ENCODE measurements at places on chromosomes 3 and 15. TPM values are rescaled to one million over a fixed set of nuclear protein-coding genes. Genes with fewer than 3 reads are reported as not detected.

GRCh38 chr15:52520421-52520820 is 8.3 kb downstream of the MYO5A start:
- DNase-seq: no peak

The GOLGA8G gene
- total RNA-seq: not detected

- DNase-seq: no peak
Observed at GRCh38 chr3:4606911-4607310, 113.8 kb downstream of the ITPR1 start.

The PIGZ gene
- 10.5 TPM for total RNA-seq

DNA sequence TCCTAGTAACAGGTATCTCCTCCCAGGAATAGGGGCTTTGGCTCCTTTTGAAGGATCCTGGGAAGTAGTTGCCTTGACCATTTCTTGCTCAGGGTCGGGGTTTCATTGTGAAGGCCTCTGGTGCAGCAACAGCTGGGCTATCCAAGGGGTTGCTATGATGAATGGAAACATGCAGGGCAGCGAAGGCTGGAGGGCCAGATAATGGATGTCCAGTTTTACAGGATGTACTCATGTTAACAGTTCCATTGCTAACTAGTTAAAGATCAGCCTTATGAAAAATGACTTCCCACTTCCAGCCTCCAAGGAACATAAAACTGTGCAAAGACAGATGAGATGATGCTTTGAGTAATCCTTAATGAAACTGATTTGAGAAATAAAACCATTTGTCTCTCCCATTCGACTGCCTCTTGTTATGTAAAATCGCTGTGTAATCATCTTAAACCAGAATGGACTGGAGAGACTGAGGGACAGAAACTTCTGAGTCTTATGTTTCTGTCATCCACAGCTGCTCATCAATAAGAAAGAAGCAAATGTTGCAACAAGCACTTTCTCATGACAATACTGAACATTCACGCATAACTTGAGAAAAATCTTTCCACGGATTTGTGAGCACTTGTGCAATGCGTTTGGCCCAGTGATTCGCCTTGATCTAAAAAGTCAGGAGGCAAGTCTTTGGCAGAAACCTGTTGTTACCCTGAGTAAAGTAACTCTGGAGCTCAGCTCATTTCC is 473.5 kb upstream of the RGMA start:
- DNase-seq: no peak

GRCh38 chr3:159877924-159878323 is 110.7 kb upstream of the IL12A start:
- DNase-seq: no peak

- no peak for DNase-seq
Observed at GRCh38 chr15:99902248-99902928, 169.2 kb upstream of the LYSMD4 start.

The MESP2 gene
- 2.3 TPM for total RNA-seq

DNA sequence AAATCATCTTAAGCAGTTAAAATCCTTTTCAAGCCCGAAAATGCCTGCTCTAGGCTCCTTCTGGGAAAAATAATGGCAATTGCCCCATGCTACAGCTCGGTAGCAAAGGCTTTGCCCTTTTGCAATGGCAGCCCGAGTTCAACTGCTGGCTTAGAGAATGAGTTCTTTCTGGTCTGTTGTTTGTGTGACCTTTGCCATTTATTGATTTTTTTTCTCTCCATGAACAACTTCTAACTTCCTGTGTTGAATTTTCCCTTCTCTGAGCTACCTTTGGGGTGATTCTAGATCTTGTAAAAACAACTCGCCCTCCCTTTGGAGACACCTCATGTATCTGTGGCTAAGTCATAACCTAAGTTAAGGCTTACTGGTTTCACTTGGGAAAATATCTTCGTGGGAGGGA is 139.3 kb downstream of the PLCH1 start:
- DNase-seq: no peak

GRCh38 chr3:43394041-43394554 is 107.8 kb downstream of the SNRK start:
- DNase-seq: no peak

DNA sequence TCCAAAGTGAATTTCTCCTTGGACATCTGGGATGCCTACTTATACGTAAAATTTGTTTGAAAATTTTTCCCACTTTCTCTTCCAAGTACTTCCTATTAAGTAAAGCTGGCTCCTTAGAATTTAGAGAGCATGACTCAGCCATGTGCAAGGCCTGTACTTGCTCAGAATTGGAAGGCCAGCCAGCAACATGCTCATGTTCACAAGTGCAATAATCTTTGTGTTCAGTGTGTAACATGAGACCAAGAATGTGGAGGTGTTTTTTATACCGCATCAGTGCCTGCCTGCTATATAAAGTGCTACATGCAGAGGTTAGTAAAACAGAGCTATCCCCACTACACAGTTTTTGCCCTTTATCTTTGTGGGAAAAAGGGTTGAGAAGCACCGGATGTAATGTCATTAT is 151.9 kb upstream of the FEZF2 start:
- DNase-seq: no peak

- DNase-seq: no peak
Observed at GRCh38 chr3:18740631-18741583, 315.8 kb upstream of the SATB1 start.

GRCh38 chr3:42773409-42773751 is 327 bp upstream of the CCDC13 start:
- no peak for DNase-seq

The EFHB gene
- total RNA-seq: 2.6 TPM

Measured in breast epithelium (tissue), 4 donors.